ENCODE measurements at places on chromosomes 12 and 14. TPM values are rescaled to one million over a fixed set of nuclear protein-coding genes. Genes with fewer than 3 reads are reported as not detected.

GPR65 gene
- 2.3 TPM for total RNA-seq

RNF212B gene
- not detected for total RNA-seq

DNA sequence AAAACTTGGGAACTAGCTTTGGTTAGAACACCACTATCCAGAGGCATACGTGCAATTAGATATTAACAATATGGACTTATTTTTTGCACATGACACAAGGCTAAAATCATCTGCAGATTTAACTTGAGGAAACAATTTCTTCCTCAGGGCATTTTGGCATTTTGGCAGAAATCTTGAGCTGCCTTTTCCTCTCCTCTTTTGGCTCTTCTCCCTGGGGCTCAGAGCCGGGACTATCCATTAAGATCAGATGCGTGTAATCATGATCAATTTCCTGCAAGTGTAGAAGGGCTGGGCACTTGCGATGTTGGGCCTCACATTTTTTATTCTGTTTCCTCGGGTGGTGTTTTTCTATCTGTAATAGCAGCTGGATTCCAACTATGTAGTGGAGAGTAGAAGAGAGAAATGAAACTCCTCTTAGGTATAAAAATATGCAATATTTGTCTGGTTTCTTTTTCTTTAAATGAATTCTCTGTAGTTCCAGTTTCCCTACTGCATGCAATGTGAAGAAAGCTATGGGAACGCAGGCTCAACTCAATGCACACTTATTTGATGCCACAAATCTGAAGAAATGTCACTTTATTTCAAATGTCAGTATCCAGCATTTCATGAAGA is 1010.8 kb downstream of the FLRT2 start:
- no peaks in the 10 kb centered on the region for H3K27me3 ChIP-seq
- no peak for DNase-seq
- no peaks in the 10 kb centered on the region for H3K36me3 ChIP-seq
- no peak overlapping the region for H3K27ac ChIP-seq

DNA sequence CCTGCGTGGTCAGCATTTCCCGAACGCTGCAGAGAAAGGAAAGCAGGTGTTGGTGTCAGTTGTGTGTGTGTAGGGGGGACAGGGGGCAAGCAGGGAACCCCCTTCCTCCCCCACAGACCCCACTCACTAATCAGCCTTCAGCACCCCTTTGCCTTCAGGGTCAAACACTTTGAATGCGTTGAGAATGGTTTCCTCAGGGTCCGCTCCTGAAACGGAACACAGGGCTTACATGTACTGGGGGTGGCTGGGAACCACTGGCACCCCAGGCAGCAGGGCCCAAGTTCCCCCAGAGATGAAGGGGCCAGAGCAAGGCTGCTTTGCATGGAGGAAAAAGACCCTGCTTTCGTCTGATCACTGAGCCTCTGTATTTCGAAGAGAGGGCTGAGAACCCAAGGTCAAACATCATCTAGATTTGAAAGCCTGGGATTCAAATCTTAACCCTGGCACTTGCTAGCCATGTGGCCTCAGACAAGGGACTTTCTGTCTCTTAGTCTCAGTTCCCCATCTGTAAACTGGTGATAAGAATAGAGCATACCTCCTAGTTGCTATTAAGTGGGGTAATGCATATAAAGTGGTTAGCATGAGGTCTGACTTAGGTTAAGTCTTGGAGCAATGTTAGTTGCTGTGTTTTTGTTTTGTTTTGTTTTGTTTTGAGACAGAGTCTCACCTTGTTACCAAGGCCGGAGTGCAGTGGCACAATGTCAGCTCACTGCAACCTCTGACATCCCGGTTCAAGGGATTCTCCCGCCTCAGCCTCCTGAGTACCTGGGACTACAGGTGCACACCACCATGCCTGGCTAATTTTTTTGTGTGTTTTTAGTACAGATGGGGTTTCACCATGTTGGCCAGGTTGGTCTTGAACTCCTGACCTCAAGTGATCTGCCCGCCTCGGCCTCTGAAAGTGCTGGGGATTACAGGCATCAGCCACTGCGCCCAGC is 7.0 kb downstream of the MYL2 start:
- DNase-seq = no peak
- no peak overlapping the region for H3K4me3 ChIP-seq
- no peaks in the 10 kb centered on the region for H3K27me3 ChIP-seq

CCND2 gene
- 43.3 TPM for total RNA-seq

- DNase-seq = no peak
- H3K27ac ChIP-seq = no peak overlapping the region
- no peaks in the 10 kb centered on the region for H3K27me3 ChIP-seq
- no peaks in the 10 kb centered on the region for H3K36me3 ChIP-seq
Measured at GRCh38 chr14:77347751-77348150, 26.9 kb downstream of the GSTZ1 start.

TAS2R13 gene
- 3.5 TPM for total RNA-seq

CCDC177 gene
- total RNA-seq = 0.29 TPM

DNA sequence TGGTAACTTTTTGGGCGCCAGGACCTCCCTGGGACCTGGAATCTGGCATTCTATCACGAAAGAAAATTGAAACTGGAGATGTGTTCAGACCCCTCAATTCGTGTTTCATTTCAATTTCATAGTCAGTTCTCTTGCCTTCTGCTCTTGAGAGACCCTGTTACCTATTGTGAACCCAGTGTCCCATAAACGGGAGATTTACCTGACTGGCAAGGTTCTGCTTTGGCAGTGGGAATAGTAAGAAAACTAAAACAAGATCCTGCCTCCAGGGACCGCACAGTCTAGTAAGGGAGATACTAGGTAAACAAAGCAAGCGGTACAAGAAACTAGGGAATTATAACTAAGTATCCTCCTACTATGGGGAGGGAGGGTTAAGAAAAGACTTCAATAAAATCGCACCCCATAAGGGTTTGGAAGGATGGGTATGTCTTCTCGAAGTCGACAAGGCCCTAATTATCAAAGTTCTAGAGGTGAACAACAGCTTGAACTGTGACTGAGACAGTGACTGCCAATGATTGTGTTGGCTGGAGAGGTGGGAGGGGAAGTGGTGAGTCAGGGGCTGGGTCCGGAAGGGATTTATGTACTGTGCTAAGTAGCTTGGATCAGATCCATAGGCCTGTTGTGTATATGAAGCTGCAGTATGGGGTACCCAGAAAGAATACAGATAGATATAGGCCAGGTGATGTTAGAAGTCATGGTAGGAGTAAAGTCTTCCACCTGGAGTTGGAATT is 754 bp downstream of the ACSS3 start:
- H3K27ac ChIP-seq = peak overlapping the region; percentile 72
- H3K36me3 ChIP-seq = no peaks in the 10 kb centered on the region
- DNase-seq = no peak
- peak overlapping the region; percentile 72 for H3K4me3 ChIP-seq
- H3K27me3 ChIP-seq = no peaks in the 10 kb centered on the region

SERPINA10 gene
- not detected for total RNA-seq

DNA sequence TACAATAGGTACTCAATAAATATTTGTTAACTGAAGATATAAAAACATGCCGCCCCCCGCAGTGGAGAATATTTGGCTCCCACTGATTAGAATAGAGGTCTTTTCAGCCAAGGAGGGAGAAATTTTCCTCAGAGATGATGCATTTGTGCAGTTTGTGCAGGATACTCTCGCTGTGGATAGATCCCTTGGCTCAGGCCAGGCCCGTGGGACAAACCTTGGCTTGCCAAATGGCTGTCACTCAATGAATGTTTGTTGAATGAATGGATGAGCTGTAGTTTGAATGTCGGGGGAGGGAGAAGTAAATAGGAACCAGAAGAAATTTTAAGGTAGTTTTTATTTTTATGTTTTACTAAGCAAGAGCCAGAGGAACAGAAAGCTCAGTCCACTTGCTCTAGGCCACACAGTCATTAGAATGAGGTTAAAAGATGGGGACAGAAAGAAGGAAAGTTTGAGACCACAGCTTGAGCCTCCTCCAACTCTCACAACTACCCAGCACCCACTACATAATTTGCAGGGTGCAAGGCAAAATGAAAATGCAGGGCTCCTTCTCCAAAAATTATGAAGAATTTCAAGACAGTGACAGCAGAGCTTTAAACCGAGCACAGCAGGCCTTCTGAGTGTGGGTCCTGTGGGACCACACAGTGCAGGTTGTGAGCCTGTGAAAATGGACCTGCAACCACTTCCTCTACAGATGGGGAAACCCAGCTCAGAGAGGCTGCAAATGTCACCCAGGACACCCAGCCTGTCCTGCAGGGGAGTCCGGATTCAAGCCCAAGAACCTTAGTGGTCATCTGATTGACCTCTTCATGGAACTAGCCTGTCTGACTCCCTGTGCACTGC is 51.4 kb downstream of the WSCD2 start:
- H3K36me3 ChIP-seq = no peaks in the 10 kb centered on the region
- DNase-seq = no peak
- no peaks in the 10 kb centered on the region for H3K27me3 ChIP-seq
- H3K4me3 ChIP-seq = no peak overlapping the region

DNA sequence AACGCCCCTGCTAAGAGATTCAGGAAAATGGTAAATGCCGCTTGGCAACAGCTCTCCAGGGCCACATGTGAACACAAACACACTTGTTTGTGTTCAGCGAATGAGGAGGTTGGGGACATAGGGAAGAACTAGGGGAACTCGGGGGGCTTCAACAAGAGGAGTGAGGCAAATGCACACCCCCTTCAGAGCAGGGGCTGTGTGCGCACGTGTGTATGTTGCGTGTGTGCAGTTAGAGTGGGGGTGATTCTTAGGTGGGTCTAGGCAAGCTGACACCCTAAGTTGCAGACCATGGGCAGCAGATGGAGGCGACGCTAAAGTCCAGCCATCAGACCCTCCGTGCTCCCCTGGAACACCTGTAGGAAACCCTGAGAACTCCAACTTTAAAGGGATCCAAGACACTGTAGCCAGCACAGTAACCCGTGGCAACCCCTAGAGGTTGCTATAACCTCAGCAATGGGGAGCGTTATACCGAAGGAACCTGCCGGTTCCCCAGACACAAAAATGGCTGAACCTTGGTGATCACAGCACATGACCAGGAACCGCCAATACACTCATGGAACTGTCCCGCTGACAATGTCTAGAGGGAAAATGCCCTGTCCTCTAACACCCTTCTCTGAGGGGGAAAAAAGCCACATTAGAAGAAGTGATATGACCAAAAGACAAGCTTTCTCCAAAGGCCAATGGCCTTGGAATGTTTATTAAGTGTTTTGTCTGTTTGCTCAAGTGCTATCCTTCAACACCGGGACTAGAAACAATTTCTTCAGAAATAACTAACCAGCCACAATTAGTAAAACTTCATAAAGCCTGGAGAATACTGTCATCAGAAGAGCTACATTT is 86.5 kb upstream of the CEP83 start:
- H3K4me1 ChIP-seq = no peaks in the 10 kb centered on the region
- no peak for DNase-seq
- no peak overlapping the region for H3K4me3 ChIP-seq
- no peaks in the 10 kb centered on the region for H3K36me3 ChIP-seq
- H3K27me3 ChIP-seq = no peaks in the 10 kb centered on the region
- no peak overlapping the region for H3K27ac ChIP-seq

TESPA1 gene
- 2.2 TPM for total RNA-seq

GRCh38 chr14:23248601-23249000 is 10.9 kb downstream of the RNF212B start:
- no peak for DNase-seq
- no peaks in the 10 kb centered on the region for H3K27me3 ChIP-seq
- no peak overlapping the region for H3K27ac ChIP-seq
- H3K4me1 ChIP-seq = no peaks in the 10 kb centered on the region

PFDN5 gene
- total RNA-seq = 764 TPM

DNA sequence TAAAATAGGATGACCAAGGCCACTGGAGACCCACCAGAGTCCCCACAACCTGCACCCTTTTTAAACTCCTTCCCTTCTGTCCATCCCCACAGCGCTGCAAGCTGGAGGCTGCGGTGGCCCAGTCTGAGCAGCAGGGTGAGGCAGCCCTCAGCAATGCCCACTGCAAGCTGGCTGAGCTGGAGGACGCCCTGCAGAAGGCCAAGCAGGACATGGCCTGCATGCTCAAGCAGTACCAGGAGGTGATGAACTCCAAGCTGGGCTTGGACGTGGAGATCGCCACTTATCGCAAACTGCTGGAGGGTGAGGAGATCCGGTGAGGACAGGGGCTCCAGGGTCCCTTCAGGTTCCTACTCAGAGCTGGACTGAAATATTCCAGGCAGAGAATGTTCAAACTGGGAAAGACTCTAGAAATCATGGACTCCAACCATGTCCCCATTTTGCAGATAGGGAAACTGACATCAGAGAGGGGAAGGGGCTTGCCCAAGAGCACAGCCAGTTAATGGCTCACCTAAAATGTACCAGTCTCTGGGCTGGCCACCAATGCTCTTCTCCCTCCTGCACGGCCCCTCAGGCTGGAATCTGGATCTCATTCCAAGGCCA is 17.2 kb downstream of the KRT85 start:
- no peak overlapping the region for H3K27ac ChIP-seq
- H3K4me1 ChIP-seq = no peaks in the 10 kb centered on the region
- no peaks in the 10 kb centered on the region for H3K36me3 ChIP-seq

ART4 gene
- total RNA-seq = 1.0 TPM

- no peak overlapping the region for H3K4me3 ChIP-seq
- no peaks in the 10 kb centered on the region for H3K36me3 ChIP-seq
- no peaks in the 10 kb centered on the region for H3K27me3 ChIP-seq
- DNase-seq = no peak
- no peak overlapping the region for H3K27ac ChIP-seq
Measured at GRCh38 chr12:8996682-8997405, 7.5 kb downstream of the KLRG1 start.

DNA sequence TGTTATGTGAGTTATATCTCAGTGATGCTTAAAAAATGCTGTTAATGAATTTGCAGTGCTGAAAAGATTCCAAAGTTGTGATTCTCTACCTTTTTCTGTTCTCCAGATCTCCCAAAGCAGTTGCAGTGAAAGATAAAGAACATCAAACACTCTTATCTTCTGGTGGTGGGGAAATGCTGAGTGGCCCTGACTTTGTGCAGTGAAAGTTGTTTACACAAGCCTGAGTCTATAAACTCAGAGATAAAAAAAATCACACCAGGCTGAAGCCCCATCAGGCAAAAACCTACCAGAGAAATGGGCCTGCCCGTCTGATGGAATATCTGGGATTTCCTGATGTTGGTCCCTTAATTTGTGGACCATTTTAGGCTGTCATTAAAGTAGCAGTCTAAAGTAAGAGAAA is 46.1 kb downstream of the RASSF3 start:
- no peaks in the 10 kb centered on the region for H3K36me3 ChIP-seq
- H3K4me3 ChIP-seq = no peak overlapping the region
- H3K27ac ChIP-seq = no peak overlapping the region
- no peak for DNase-seq
- H3K27me3 ChIP-seq = no peaks in the 10 kb centered on the region

DNA sequence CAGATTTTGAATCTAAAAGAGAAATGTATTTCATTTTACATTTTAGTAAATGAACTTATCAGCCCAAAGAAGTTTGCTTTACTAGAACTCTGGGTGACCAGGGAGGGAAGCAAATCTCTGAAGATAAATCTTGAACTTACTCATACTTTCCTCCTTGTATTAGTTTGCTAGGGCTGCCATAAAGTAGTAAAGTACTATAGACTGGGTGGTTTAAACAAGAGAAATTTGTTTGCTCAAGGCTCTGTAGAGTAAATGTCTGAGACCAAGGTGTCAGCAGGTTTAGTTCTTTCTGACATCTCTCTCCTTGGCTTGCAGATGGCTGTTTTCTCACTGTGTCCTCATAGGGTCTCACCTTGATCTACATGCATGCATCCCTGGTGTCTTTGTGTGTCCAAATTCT is 926.0 kb downstream of the DIO2 start:
- H3K4me3 ChIP-seq = no peak overlapping the region
- H3K36me3 ChIP-seq = no peaks in the 10 kb centered on the region
- no peaks in the 10 kb centered on the region for H3K4me1 ChIP-seq
- DNase-seq = no peak

SERPINA3 gene
- 1,840 TPM for total RNA-seq

KRT82 gene
- total RNA-seq = not detected

Measured in breast epithelium (tissue), 4 donors.